Left colon (tissue), 2 donors: ENCODE measurements at places on chromosomes 16 and 17.

- DNase-seq = no peak
These were observed 167.1 kb upstream of the KIF2B start for GRCh38 chr17:53655591-53655990.

- peak; percentile 79 for DNase-seq
These were observed 28.7 kb downstream of the GSE1 start for GRCh38 chr16:85641776-85642176.

DNA sequence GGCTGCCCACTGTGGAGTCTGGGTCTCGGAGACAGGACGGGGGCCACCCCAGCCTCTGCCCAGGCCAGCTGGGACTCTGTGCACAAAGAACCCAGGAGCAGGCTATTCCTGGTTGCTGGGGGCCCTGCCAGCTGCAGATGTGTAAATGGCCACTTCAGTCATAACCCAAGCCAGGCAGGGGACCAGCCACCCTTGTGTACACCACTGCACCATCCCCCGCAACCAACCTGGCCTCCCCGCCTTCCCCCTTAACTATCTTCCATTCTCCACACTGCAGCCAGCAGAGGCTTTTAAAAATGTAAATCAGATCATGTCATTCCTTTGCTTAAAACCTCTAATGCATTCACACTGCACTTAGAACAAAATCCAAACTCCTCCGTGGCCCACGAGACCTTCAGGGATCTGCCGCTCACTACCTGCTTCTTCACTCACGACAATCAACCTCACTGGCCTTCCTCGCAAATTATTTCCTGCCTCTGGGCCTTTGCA, 28.3 kb downstream of the RTN4RL1 start:
- DNase-seq = no peak

- DNase-seq = no peak
These were observed 106.8 kb upstream of the AXIN2 start for GRCh38 chr17:65668211-65668610.

DNA sequence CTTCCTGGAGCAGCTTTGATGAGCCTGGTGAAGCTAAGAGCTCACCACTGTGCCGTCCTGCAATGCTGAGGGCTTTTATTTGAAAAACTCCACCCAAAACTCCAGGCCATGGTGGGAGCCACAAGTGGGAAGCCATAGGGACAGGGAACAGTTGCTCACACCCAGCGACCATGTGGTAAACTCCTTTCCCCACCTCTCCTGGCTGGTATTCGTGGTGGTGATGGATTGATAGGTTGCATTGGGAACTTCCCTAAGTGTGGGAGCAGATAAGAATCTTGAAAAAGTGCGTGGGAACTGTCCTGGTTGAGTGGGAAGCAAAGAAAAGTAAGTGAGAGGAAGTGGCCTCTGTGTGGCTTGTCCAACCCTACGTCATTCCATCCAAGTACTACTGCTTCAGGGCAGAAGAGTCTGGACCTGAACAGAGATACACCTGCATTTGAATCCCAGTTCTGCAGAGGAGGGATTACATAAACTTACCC, at the start of gene CCL1:
Gene CCL1, minus strand, starts transcription at position 51 of the 479 bp plus-strand sequence. CDS start 72 bp downstream, outside the sequence.
- no peak for DNase-seq

DNA sequence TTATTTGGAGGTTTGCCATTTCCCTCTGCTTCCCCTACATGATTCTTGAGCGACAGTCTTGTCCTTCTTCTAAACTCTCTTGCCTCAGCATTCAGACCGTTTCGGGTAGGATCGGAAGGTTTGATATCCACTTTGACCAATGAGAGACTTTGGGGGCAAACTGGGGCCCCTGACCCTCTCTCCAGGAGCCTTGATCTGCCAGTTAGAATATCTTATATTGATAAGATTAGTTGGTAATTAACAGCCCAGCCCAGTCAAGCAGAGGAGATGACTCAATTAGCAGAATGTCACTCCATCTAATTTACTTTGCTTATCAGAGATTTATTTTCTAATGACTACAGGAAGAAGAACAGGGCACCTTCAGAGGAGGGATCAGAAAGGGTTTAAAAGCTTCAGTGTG, 532.8 kb downstream of the XYLT1 start:
- DNase-seq = no peak

DNA sequence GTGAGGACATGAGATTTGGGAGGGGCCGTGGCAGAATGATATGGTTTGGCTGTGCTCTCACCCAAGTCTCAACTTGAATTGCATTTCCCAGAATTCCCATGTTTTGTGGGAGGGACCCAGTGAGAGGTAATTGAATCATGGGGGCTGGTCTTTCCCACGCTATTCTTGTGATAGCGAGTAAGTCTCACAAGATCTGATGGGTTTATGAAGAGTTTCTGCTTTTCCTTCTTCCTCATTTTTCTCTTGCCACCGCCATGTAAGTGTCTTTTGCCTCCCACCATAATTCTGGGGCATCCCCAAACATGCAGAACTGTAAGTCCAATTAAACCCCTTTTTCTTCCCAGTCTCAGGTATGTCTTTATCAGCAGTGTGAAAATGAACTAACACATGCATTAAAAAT, 40.6 kb downstream of the CCT6B start:
- no peak for DNase-seq

DNA sequence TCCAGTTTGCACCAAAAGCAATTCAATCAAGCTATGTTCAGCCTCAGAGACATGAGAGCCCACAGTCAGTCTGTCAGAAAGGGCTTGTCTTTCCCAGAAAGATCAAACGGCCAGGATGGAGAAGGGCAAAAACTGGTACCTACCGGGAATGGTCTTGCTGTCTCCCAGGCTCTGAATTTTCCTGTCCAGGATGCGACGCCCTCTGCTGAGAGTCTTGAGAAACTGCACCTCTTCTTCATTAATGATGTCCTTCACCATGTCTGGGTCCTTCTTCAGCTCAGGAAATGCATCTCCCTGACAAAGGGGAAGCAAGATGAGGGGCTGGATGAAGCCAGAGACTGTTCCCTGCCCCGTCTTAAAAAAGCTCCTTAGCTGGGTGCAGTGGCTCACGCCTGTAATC, 15.8 kb upstream of the EXOSC6 start:
- no peak for DNase-seq

DNA sequence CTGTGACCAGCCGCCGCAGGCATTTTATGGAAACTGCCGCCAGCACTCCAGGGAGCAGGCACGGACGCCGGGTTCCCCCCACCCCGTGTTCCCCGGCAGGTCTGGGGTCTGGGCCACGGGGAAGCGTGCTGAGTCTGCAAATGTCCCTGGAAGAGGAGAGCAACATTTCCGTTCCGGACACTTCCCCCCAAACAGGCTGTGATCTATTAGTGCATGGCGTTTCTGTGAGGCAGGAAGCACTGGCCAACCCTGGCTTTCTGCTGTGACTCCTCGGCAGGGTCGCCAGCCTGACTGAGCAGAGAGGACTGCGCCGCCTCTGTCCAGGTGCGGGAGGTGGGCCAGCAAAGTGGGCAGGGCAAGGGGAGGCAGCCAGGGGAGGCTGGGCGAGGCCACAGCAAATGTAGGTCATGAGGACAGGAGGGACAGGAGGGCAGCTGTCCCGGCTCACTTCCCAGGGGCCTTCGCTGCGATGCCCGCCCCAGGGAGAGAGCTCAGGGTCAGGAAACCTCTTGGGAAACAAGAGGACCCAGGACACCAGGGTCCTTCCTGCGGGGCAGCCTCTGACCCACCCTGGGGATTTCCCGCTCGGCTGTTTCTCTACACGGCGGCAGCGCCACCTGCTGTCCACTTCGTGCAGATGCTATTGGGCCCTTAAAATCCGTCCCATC, 9.5 kb downstream of the FOXF1 start:
- no peak for DNase-seq

DNA sequence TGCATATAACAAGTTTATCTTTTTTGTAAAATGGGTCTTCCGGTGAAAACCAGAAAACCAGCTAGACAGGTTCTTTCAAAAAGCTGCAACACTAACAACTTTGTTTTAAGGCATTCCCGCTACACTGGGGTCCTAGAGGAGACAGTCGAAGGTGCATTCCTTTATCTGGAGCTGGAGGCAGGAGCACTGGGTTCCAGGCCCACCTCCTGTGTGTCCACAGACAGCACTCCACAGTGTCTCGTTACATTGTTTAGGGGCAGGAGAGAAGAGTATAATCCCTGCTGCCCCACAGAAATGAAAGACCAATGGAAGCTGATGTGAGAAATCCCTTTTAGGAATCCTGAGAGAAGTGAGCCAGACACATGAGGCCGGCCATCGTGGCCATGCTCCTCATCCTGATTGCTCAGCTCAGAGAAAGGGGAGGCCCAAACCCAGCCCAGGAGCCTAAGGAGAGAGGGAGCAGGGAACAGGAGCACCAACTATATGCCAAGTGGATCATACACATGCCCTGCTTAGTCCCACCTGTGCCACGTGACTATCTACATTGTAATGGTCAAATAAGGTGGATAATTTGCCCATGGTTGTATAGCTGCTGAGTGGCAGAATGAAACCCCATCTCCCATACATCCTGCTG, 59.5 kb downstream of the CCDC182 start:
- DNase-seq = no peak

- DNase-seq = no peak
These were observed 155.6 kb downstream of the SNX11 start for GRCh38 chr17:48262982-48263730.

GRCh38 chr17:41223821-41224220, 2.6 kb upstream of the KRTAP9-2 start:
- DNase-seq = no peak

DNA sequence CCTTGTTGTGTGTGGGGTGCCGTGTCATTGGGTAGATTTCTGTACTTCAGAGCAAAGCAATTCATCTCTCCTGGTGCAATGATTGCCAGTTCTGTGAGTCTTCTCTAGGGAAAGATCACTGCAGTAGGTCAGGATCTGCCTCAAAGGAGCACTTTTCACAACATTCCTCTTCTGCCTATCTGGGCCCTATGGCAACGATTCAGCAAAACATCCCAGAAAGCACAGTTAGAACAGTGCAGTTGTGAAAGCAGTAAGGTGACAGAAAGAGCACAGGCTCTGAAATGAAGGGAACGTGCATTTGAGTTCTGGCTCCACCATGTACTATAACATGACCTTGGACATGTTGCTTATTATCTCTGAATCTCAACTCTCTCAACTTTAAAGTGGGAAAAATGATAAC, 178.5 kb upstream of the N4BP1 start:
- no peak for DNase-seq

DNA sequence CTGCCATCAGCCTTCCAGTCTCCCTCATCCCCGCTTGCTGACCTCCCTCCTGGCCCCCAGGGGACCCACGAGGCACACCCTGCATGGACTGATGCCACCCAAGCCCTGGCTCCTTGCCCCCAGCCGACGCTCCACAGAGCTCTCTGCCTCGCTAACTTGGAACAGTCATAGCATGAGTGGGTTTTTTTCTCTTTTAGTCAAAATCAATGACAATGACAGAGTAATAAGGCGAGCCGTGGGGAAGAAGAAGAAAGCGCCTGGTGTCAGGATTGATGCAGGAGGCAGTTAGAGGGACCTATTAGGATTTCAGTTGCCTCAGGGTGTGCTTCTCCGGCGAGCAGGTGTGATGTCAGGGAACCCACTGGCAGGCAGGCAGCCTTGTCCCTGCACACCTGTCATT, 176.3 kb upstream of the TNRC6C start:
- no peak for DNase-seq

- no peak for DNase-seq
These were observed 15.9 kb upstream of the CBX2 start for GRCh38 chr17:79761894-79762589.

DNA sequence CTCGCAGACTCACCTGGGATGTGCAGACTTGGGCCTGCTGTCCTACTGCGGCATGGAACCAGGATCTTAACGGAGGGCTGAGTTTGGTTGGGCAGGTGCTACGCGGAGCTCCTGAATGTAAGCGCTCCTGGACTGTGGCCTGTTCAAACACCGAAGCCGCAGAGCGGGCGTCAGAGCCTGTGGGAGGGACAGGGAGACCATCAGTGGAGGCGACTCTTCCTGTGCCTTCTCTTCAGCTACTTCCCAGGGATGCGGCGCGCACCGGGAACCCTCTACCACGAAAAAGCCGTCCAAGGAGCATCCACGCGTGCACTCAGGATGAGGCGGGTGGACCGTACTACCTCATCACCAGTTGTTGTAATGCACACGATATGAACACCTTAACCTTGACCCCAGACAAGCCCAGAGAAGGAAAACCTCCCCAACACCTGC, 2.0 kb downstream of the USP36 start:
- DNase-seq = peak; percentile 46

GRCh38 chr17:30103921-30104320, 12.7 kb upstream of the NSRP1 start:
- no peak for DNase-seq

DNA sequence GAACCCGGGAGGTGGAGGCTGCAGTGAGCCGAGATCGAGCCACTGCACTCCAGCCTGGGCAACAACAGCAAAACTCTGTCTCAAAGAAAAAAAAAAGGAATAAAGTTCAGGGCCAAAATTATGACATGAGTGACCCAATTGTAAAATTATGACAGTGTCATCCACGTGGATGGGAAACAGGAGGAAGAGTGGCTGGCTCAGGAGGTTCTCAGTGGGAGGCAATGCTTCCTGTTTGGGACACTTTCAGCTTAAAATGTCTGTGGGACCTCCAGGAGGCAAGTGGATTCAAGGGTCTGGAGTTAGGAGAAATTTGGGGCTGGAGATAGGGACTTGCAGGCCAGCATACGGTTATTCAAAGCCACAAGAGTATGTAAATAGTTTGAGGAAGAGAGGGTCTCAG, 8.0 kb upstream of the STX4 start:
- no peak for DNase-seq

DNA sequence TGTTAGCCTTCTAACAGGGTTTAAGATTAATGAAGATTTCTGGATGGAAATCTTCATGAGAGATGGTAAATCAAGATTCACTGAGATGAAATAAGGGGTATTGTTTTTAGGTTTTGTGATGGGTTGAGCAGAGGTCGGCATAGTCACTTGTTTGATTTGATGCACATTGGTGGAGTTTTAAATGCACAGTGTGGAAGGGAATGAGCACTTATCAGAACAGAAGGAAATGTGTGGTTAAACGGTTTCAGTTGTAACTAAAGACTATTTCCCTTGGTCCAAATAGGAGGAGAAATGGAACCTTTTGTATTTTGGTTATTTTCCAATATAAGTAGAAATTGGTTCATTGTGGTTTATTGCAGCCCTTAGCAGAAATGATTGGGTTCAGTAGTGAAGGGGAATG, 34.1 kb downstream of the CBFB start:
- no peak for DNase-seq

DNA sequence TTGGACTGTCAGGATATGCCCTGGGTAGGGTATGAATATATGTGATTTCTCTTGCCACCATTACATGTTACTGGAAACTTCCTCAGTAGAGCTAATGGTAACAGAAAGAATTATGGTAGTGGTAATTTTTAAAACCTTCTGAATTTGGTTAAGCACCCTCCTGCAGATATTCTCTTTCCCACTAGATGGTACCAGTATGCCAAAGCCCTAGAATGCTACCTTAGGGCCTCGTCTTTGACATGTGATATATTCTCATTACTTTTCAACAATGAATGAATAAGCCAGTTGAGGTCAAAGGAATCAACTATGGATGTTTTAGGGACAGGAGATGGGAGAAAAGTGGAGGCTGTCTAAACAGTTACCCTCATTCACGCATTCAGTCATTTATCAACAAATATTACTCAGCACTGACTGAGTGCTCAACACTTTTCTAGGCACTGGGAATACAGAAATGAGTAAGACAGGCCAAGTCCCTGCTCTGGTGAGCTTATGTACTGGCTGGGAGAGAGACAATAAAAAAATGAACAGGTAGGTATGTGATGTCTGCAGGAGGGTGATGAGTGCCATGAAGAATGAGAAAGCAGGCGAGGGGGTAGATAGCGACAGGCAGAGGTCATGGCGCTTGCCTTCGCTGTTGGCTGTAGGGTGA, 14.7 kb downstream of the CDH13 start:
- no peak for DNase-seq
